ENCODE measurements at places on chromosomes 7 and 10.

- DNase-seq = peak; percentile 55
Observed at GRCh38 chr10:13271552-13272163, 28.2 kb downstream of the PHYH start.

GRCh38 chr7:116230191-116231005, 20.1 kb downstream of the TES start:
- DNase-seq = no peak

- DNase-seq = no peak
Observed at GRCh38 chr10:8435186-8436055, 380.9 kb downstream of the GATA3 start.

DNA sequence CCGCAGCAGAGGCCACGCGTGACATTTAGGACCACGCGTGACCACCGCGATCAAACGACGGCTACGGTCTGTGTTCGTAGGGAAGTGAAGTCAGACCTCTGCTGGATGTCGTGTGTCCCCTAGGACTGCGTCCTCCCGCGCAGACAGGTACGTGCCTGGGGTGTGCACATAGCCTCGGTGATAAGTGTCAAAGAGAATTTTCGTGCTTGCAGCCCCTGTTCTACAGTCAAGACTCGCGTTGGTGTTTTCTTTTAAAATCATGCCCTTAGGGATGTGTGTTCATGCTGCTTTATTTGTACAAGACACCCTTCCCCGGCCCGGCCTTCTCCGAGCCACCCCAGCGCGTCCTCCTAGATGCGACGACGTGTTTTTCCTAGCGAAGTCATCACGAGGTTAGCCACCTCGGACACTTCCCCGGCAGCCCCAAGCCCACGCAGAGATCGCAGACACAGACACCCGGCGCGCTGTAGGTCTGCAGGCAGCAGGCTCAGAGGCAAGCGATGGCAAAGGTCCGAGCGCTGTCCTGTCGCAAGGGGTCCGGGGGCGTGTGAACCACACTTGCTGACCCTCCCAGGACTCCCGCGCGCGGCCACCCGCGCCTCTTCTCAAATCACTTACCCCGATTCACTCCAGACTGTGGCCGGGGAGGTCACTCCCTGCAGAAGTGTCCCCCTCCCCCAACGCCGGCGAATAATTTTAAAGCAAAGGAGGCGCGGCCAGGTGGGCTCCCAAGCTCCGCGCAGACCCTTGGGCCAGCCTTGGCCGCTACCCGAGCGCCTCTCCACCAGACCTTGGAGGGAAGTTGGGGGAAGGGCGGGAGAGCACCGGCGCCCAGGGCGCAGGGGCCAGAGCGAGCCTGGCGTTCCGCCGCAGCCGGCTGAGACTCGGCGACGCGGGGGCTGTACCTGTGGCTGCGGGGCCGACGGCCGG, 552 bp downstream of the MKX start:
- peak; percentile 33 for DNase-seq

DNA sequence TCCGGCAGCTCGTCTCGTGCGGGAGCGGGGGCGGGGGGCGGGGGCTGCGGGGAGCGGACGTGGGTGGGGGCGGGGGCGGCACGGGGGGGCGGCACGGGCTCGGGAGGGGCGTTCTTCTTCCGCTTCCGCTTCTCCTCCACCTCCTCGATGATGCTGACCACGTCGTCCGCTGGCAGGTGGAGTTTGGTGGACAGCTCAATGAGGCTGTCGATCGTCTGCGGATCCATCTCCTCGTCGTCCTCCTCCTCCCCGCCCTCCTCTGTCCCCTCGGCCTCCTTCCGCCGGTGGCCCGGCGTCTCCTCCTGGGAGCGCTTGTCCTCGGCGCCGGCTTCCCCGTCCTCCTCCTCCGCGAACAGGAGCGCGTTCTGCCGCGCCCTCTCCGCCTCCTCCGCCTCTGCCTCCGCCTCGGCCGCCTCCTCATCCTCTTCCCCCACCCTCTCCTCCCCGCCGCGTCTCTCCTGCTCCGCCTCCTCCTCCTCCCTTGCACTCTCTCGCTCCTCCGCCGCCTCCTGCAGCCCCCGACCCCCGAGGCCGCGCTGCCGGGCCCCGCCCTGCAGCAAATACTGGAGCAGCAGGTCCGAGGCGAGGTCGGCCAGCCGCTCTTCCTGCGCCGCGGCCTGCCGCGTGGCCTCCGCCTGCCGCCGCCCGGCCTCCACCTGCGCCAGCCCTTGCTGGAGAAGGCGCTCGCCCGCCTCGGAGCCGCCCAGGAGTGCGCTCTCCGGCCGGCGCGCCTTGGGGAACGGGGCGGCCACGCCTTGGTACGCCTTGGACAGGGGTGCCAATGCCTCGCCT, 1.9 kb downstream of the VGF start:
- DNase-seq = peak; percentile 44

DNA sequence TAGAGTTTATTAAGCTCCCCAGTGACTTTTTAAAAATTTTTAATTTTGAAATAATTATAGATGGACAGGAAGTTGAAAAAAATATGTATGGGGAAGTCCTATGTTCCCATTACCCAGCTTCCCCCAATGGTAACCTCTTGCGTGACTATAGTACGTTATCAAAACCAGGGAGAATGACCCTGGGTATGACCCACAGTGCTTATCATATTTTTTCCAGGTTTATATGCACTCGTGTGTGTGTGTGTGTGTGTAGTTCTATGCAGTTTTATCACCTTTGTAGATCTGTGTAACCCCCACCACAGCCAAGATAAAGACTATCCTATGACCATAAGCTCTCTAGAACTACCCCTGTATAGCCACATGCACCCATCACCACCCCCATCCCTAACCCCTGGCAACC, 72.8 kb downstream of the TBXAS1 start:
- no peak for DNase-seq

DNA sequence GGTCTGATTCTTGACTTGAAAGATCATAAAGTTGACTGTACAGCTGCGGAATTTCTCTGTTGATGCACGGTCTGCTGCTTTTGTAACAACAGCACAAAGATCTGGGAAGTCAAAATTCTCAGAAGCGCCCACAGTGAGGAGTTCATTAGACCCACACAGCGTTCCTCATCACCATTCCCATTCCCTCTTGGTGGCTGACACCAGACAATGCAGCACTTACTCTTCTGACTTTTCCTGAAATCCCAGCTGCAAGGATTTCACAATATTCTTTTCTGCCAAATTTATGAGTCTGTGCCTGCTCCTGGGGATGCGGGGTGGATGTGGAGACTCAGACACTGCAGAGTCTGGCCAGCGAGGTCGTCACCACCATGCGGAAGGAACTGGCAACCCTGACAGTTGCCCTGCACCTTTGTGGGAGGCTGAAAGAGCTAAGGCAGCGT, 233.9 kb downstream of the FANK1 start:
- no peak for DNase-seq

GRCh38 chr7:92668564-92668963, 78.4 kb upstream of the FAM133B start:
- no peak for DNase-seq

DNA sequence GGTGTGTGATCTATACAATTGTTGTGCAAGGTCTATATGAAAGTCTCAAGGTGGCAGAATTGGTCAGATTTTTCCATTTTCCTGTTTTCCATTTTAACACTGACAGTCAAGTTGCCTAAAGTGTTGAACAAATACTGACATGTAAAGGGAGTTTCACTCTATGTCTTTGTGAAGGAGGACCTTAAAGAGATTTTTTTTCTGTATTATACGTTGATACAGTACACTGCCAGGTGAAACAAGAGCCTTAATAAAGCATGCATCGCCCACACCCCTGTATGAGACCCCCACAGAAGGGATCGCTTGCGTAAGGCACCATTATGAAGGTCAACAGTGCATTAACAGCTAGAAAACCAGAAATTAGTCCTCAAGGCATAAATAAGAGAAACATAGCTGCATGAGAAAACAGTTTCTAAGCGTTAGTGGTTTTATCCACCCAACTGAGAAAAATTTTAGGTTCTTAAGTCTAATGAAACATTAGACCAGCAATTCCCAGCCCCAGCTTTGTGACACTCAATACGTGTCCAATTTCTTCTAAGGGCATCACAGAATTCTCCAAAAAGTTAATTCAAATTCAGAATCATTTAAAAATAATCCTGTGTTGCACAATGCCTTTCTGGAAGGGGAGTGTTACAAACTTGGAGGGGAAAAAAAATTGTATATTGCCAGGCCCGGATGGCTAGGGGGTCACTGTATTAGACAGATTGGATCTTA, 6.9 kb downstream of the KLF6 start:
- DNase-seq = no peak

DNA sequence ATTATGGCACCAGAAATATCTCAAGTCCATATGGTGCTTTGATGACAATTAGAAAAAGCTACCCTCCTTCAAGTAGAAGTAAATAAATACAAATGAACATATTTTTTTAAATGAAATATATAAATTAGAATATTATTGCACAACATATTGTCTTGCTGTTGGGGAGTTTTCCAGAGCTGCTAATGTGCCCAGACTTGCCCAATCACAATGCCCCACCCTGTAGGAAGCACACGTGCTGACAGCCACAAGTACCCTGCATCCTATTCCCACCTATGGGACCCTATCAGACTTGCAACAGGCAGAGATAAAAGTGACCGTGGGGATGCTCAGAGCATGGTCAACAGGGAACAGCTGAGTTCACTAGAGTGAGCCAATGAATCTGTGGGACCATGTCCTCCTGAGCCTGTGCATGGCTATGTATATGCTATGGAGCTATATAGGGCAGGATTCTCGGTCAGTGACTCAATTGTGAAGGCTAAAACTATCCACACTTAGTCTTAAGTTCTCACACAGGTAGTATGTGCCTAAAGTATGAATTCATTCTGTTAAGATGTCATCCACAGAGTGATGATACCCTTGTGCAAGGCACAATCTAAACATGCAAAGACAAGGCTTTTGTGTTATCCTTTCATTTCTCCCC, 336.0 kb downstream of the HGF start:
- no peak for DNase-seq

- DNase-seq = no peak
Observed at GRCh38 chr10:69861251-69862240, 59.8 kb downstream of the COL13A1 start.

DNA sequence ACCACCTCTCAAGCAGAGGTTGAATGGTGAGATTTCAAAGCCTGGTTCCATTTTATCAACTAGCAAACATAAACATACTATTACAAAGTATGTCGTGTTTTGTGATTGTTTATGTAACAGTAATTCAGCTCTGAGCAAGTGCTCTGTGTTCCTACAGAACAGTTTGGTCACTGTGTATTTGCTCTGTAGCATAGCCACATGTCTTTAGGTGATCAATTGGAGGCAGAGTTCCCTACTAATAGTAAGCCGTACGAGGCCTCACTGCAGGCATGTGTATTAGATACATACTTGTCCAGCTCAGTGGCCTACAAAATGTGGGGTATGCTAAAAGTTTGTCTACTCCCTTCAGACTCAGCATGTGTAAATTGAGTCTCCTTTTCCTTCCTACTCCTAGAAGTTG, 53.0 kb downstream of the C1GALT1 start:
- DNase-seq = no peak
